ENCODE measurements at places on chromosomes 11 and 22. TPM values are rescaled to one million over a fixed set of nuclear protein-coding genes. Genes with fewer than 3 reads are reported as not detected.
A peak's percentile ranks its signal among the peaks of the same experiment; 100 is the strongest.

The OR8A1 gene
- total RNA-seq, result not detected

The SYCE3 gene
- total RNA-seq, result not detected

The OSBP2 gene
- total RNA-seq, result 11.6 TPM

The TCN1 gene
- total RNA-seq, result not detected

DNA sequence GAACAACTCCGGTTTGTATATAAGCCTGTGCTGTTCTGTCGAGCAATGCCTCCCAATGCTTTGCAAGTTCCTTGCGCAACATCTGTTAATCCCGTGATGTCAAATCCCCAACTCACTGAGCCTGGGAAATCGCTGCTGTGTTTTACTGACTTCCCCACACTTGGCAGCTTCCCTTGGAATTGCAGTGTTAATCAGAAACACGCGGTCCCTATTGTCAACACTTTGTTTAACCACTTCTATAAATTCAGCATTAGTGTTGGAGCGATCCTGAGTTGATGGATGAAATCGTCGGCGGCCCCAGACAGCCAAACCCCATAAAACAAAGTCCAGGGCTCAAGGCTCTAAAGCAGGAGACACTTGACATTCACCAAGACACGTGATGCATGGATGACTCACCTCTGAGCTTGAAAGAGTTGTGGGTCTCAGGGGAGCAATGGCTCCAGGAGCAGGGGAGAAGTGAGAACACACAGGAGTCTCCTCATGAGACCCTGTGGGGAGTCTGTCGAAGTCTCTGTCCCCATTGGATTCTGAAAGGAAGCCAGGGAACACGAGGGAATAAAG is 555.3 kb downstream of the MIAT start:
- peak; percentile 75 for DNase-seq

- DNase-seq, result no peak
These were observed 9.8 kb downstream of the SLC15A3 start for GRCh38 chr11:60942219-60942618.

DNA sequence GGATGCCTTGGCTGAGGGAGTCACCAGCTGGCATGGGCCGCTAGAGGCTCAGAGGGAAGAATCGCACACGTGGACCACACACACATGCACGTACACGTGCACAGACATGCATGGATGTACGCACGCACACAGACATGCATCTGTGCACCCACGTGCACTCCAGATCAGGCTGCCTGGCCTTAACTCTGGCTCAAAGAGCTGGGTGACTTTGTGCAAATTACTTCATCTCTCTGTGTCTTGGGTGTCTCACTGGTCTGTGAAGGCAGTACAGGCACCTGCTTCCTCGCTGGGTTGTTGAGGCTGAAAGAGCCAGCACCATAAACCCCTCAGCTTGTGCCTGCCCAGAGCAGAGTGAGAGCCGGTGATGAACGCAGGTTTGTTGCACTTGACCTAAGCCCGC is 28.7 kb downstream of the TMPRSS6 start:
- DNase-seq, result no peak

DNA sequence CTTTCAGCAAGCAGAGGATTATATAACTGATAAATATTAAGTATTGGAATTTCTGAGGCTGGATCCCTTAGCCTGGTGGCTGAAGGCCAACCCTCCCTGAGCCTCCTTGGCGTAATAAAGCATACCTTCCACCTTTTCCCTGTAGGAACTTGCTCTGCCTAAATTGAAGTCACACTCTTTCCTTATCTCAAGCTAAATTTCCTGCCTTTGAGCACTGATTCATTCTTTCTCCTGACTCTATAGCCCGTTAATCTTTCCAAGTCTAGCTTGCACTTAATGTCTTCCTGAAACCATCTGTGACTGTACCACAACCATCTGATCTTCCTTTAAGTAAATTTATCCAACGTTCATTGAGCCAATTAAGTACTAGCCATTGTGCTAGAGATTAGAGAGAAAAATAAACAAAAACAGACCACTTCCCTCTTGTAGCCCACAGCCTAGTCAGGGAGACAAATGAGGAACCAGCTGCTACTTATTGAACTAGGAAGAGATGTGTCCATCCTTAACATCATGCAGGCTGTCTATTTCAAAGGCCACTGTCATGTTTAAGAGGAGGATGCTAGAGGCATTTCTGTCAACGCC is 62.9 kb downstream of the GRK3 start:
- no peak for DNase-seq

- DNase-seq, result no peak
These were observed 1.8 kb downstream of the PITPNM1 start for GRCh38 chr11:67503119-67504004.

The POU2AF2 gene
- not detected for total RNA-seq

- no peak for DNase-seq
These were observed 1.8 kb upstream of the DUSP8 start for GRCh38 chr11:1573903-1574237.

DNA sequence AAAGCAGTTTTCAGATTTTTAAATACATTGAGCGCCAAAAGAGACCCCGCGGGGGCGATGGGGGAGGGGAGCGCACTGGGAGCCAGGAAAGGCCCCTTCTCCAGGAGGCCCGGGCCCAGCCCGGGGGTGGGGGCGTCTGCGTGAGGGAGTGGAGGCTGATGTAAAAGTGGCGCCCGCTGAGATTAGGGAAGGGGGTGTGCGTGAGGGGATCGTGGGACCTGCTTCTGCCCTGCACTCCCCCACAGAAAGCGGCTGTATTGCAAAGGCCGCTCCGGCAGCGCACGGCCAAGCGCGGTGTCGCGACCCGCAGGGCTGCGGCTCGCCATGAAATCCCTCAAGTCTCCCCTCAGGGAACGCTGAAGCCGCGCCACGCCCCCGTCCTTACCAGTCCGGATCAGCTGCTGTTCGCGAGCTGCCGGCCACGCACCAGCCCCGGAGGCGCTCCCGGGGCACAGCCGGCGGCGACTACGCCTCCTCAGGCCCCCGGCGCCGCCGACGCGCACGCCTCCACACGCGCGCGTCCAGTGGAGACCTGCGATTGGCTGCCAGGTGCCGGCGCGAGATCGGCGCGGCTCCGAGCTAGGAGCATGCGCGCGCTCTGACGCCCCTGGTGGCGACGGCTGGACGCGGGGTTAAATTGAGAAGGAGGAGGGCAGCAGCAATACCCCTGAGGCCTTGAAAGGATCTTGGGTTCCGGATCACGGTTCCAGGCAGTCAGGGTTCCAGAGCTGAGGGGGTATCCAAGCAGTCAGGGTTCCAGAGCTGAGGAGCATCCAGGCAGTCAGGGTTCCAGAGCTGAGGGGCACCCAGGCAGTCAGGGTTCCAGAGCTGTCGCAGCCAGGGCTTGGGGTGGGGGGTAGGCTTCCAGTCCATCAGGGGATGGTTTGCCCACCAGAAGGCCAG is at the start of gene ZNF280B:
Gene ZNF280B, minus strand, starts transcription at position 469 of the 903 bp plus-strand sequence. CDS start 19,344 bp downstream, outside the sequence.
- peak; percentile 68 for DNase-seq

DNA sequence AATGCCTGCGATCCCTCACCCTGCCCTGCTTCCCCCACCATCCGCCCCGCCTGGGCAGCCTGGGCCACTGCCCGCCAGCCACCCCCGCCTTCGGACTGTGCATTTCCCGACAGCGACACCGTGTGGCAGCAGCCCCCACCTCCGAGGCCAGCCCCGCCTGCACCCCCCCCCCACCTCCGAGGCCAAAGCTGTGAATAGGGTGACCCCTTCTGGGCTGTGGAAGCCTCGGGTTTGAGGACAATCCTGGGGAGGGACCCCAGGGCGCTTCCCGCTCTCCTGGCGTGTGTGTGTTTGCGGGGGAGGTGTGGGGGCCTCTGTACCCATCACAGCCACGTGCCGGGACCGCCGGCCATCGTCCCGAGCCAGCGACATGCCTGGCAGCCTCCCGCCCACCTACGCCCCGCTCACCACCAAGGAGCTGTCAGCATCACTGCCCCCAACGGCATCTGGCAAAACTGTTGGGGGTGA is 33.8 kb upstream of the PPARA start:
- peak; percentile 96 for DNase-seq

GRCh38 chr22:39208013-39208680 is 36.6 kb downstream of the PDGFB start:
- DNase-seq, result peak; percentile 12

The NCAM1 gene
- total RNA-seq, result 147 TPM

DNA sequence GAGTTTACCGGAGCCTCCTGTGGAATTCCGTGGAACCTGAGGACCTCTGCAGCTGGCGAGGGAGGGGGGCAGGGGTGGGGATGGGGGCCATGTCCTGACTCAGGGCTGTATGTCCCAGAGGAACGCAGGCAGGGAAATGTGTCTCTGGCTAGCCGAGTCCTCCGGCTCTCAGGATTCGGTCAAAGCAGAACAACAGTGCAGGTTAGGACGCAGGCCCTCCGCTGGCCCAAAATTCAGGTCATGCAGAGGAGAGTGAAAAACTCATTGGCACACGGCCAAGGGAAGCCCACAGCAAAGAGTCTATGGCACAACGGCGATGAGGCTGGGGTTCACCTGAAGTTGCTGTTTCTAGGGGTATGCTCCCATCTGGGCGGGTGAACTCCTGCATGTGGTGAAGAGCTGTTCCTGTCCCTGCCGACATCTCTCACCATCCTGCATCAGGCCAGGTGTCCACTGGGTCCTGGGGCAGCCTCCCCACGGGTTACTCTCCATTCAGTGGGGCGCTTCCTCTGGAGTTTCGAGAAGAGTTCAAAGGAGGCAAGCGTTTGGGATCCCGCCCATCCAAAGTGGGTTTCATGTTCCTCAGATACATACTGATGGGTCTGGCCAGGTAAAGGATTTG is 1055.3 kb downstream of the BRD1 start:
- no peak for DNase-seq

DNA sequence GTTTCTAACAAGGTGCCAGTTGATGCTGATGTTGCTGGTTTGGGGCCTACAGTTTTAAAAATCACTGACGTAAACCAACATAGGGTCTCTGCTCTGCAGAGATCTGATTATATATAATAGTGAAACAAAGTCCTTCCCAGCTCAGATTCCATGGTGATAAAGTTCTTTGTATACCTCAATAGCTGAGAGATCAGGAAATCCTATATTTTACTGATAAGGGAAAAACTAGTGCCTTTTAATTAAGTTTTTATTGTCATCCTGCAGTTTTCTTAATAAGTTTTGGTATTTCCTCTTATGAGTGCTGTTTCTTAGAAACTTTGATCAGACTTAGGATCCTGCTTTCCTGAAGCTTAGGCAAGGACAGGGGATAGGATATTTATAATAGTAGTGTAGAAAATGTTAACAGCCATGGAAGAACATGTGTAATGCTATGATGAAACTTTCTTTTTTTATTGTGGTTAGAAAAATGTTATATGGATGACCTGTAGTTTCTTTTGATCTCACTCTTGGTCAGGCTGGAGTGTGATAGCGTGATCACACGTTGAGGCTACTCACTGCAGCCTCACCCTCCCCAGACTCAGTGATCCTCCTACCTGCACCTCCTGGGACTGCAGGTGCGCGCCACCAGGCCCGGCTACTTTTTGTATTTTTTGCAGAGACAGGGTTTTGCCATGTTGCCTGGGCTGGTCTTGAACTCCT is 14.1 kb downstream of the CAPRIN1 start:
- no peak for DNase-seq

The DEUP1 gene
- not detected for total RNA-seq

GRCh38 chr11:118897721-118898310 is 14.1 kb downstream of the CXCR5 start:
- DNase-seq, result no peak

DNA sequence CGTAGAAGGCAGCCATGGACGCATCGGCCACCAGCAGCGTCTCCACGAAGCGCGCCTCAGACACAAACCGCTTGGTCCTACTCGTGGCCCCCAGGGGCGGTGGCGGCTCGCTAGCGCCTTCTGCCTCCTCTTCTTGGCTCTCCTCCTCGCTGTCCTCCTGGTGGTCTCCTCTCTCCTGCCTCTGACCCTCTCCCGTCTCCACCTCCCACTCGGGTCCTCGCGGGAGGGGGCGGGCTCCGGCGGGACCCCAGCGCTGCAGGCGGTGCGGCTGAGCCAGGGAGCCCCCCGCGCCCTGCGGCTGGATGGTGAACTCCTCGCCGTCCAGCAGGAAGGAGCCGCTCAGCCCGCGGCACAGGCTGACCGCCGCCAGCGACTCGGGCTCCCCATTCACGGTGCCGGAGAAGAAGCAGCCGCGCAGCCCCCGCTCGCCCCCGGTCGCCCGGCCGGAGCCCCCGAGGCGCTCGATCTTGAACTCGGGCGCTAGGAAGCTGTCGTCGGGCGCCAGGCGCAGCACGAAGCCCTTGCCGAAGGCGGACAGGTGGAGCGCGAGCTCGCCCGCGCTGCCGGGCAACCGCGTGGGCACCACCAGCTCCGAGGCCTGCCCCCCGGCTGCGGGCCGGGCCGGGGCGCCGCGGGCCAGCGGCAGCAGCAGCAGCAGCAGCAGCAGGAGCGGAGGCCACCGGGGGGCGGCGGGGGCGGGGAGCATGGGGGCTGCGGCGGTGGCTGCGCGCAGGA is 661 bp downstream of the ADAMTS8 start:
- peak; percentile 41 for DNase-seq

- DNase-seq, result no peak
These were observed 12.1 kb downstream of the TRIM51 start for GRCh38 chr11:55895216-55895615.

- DNase-seq, result no peak
These were observed 453.5 kb downstream of the MIAT start for GRCh38 chr22:27110665-27111451.

The WEE1 gene
- total RNA-seq, result 53.7 TPM

The GP1BB gene
- not detected for total RNA-seq

DNA sequence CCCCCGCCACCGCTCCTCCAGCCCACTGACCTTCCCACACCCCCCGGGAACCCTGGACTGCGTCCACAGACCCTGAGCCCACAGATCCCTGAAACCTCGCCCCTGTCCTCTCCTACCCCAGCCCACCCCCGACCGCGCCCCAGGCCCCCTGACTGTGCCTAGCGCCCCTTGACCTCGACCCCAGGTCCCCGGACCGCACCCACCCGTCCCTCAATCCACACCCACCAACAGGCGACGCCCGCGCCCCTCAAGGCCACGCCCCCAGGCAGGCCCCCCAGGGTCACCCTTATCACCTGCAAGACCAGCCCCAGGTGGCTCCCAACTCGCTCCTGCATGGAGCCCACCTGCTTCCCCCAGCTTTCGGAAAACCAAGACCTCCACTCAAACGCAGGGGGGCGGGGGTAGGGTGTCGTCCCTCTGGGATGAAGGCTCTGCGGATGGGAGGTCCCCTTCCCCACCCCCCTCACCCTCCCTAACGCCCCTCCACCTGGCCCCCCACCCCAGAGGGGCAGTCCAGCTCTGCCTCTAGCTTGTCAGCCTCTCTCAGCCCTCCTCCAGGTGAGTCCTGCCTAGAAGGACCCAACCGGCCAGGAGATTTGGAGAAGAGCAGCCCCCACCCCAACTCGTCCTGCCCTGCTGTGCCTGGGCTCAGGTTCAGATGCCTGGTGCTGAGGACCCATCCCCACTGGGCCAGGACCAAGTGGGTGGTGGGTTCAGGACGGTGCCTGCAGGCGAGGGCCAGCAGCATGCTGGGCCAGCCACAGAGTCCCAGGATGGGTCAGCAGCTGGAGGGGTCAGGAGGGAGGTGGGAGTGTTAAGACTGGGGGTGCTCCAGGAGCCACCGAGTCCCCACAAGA is 3.1 kb upstream of the IL17REL start:
- peak; percentile 18 for DNase-seq

GRCh38 chr11:73030130-73030529 is 112.0 kb downstream of the FCHSD2 start:
- DNase-seq, result no peak

The LSP1 gene
- total RNA-seq, result 24.9 TPM

- no peak for DNase-seq
These were observed 120.7 kb upstream of the TMEM45B start for GRCh38 chr11:129694966-129695365.

Data from left cardiac atrium (tissue), 4 donors.